ENCODE measurements at places on chromosomes 3 and 15.

GRCh38 chr3:134911586-134912548, 116.8 kb downstream of the EPHB1 start:
- DNase-seq = no peak

- DNase-seq = no peak
These were observed 98.2 kb upstream of the RASGRP1 start for GRCh38 chr15:38662805-38663204.

DNA sequence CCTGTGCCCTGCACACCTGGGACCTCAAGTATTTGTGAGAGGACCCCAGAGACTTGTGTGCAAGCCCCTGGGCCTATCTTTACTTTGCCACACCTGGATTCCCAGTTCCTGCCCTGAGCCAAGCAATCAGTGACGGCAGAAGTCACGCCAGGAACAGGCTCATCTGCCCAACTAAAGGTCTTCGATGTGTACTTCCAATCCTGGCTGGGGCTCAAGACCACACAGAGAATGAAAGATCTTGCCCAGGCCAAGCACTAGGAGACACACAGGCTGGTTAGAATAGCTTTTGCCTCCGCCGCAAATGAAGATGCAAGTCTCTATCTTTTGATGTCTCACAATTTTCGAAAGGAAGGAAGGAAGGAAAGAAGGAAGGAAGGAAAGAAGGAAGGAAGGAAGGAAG, 228.8 kb downstream of the OCA2 start:
- no peak for DNase-seq

DNA sequence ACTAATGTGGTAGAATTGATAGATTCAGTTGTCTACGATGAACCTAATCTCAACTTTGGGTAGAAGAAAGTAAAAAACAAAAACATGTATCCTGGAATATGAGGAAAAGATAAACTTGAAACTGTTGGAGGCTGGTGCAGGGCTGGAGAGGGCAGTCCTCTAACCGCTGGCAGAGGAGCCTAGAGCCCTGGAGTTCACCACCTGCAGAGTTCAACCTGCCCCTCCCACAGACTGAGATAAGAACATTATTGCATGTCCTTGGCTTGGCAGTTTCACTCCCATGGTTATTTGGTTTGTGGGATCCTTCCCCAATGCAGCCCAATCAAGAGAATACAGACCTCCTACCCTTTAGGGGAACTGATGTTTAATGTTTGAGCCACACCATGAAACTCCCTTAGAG, 53.2 kb upstream of the GATM start:
- no peak for DNase-seq

GRCh38 chr15:25652704-25653103, 210.4 kb downstream of the ATP10A start:
- no peak for DNase-seq

DNA sequence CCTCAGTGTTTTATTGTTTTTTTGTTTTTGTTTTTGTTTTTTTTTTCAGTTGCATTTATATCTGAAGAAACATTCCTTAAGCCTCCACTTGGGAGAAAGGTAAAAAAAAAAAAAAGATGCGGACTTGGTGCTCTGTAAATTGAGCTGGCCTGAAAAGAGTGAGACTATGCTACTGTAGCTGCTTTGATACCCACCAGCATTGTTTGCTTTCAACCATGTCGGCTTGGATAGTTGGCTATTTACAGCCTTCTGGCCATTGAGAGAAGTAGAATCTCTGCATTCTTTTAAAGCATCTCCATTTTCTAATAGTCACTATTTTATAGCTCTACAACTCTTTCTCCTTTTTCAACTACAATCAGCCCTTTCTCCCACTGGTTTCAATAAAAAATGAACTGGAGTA, 149.6 kb downstream of the ZIC4 start:
- DNase-seq = no peak

DNA sequence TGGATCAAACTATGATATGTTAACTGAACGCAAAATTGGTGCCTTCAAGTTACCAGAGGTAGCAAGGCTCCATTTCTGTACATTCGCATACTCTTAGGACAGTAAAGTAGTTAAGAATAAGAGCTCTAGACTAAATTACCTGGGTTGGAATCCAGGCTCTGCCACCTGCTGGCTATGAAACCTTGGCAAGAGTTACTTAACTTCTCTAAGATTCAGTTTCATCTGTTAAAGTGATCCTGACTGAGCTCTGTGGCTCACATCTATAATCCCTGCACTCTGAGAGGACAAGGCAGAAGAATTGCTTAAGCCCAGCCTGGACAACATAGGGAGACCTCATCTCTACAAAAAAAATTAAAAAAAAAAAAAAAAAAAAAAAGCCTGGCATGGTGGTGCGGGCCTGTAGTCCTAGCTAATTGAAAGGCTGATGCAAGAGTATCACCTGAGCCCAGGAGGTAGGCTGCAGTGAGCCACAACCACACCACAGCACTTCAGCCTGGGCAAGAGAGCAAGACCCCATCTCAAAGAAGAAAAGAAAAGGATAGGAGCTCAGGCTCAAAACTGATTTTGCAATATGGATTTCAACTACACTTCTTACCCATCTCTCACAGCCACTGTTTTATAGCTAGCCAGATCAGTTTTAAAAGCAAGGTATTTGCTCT, 21.3 kb downstream of the GSK3B start:
- no peak for DNase-seq

GRCh38 chr3:44237161-44237560, 4.5 kb upstream of the TOPAZ1 start:
- DNase-seq = no peak

DNA sequence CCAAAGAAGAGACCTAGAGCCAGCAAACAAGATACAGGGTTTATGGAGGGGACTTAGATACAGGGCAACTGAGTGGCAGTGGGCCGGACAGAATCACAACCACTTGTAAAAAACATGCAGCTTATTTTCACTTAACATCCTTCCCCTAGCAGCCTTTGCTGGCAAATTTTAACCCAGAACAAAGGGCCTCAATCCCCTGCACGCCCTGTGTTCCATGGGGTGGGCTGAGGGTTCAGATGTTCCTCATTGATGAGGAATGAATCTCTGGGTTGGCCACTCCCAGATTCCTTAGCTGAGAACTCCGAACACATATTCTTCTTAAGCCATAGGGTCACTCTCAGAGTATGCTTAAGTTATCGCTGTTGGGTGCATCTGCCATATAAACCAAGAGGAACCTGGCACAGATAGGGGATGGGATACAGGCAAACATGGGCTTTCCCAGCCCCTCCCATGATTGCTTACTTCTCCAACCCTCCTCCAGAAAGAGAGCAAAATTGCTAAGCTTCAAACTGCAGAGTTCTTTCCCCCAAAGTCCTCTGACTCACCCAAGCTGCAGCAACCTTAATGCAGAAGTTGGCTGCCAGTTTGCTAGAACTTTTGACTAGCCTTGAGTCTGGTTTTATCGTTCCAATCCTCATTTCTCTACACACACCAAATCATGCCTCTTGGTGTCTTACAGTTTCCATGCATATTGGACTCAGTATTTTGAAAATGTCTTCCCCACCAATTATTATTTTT, 146.9 kb downstream of the CD47 start:
- no peak for DNase-seq

- DNase-seq = no peak
These were observed 166.9 kb downstream of the MEIS2 start for GRCh38 chr15:36933255-36933990.

- DNase-seq = no peak
These were observed 248.5 kb downstream of the PTPRG start for GRCh38 chr3:61809879-61810278.

- DNase-seq = peak; percentile 17
These were observed 14.8 kb downstream of the CLK3 start for GRCh38 chr15:74630284-74631086.

DNA sequence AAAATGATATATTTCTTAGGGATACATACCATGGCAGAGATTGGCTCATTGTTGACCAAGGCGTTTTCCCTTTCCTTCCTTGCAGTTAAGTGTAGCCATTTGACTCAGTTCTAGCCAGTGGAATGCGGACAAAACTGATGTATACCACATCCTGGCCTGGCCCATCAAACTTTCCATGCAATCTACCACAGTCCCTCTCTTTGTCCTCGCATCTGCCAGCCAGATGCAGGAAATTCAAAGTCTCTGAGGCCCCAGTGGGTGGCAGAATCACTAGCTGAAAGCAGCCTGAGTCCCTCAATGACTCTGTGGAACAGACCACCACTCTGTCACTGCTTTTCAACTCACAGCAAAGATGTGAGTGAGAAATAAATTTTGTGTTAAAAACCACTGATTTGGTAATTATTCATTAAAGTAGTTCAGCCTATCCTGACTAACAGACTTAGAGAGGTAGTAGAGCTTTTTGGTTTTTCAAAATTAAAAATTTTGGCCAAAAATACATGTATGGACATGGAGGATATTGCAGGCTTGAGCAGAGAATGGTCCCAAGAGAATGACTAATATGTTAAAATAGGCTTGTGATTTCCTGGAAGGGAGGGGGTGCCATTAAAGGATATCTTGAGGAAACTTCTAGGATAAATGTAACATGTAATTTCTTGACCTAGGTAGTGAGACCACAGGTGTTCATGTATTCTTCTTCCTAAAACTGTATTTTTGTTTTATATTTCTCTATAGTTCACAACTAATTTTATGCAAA, 10.9 kb downstream of the LRRFIP2 start:
- DNase-seq = no peak

DNA sequence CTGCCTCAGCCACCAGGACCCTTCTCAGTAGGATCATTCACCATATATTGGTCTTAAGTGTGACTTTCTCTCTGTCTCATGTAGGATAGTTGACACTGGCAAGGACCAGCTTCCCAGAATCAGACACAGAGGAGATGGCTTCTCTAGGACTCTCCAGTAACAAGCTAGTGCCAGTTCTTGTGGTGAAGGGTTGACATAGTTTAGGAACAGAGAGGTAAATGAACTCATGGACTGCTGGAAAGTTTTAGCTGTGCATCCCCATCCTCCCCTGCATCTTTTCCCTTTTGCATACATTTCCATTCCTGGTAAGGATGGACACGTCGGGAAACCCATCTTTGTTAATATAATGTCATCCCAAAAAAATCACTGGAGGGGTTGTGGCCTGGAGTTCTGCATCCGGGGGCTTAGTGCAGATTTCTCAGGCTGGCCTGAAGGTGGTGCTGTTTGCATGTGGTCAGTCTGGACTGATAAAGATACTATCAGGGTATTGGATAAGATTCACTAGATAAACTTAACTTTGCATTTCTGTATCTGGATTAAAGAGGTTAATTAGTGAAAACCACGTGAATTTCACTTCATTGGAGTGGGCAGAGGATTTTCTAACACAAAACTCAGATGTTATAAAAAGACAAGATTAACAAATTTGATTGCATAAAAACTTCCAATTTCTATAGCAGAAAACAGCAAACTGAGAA, 110.8 kb downstream of the TBC1D2B start:
- no peak for DNase-seq
